ENCODE measurements at places on chromosomes 4 and X. TPM values are rescaled to one million over a fixed set of nuclear protein-coding genes. Genes with fewer than 3 reads are reported as not detected.

LAMP2 gene
- 183 TPM for total RNA-seq

HGFAC gene
- total RNA-seq, result 0.25 TPM

FGF2 gene
- 49.1 TPM for total RNA-seq

BMPR1B gene
- total RNA-seq, result 6.5 TPM

CCNB3 gene
- 0.20 TPM for total RNA-seq

SRPX gene
- total RNA-seq, result 5.9 TPM

XKRX gene
- total RNA-seq, result 0.30 TPM

FRG1 gene
- 42.8 TPM for total RNA-seq

SSX4 gene
- not detected for total RNA-seq

FDCSP gene
- total RNA-seq, result not detected

ZNF275 gene
- total RNA-seq, result 4.3 TPM

AKAP4 gene
- not detected for total RNA-seq

TAF7L gene
- not detected for total RNA-seq

DCAF16 gene
- total RNA-seq, result 14.4 TPM

SMIM31 gene
- 0.05 TPM for total RNA-seq

NAP1L2 gene
- total RNA-seq, result 2.1 TPM

FAM90A26 gene
- not detected for total RNA-seq

PSAPL1 gene
- total RNA-seq, result not detected

PI4K2B gene
- 24.2 TPM for total RNA-seq

COL4A6 gene
- 1.7 TPM for total RNA-seq

PLXNA3 gene
- 13.0 TPM for total RNA-seq

ATP8A1 gene
- 4.0 TPM for total RNA-seq

TLR6 gene
- total RNA-seq, result 2.8 TPM

GABRE gene
- 11.2 TPM for total RNA-seq

RHOXF1 gene
- not detected for total RNA-seq

FHIP1A gene
- 17.0 TPM for total RNA-seq

ZFP92 gene
- total RNA-seq, result 0.35 TPM

SUPT20HL2 gene
- not detected for total RNA-seq

MTTP gene
- 0.17 TPM for total RNA-seq

MEPE gene
- not detected for total RNA-seq

CXorf65 gene
- total RNA-seq, result not detected

FRG2 gene
- total RNA-seq, result not detected

SLC10A6 gene
- 0.10 TPM for total RNA-seq

USP11 gene
- 61.0 TPM for total RNA-seq

MUC7 gene
- not detected for total RNA-seq

RAP1GDS1 gene
- 85.1 TPM for total RNA-seq

SLC9A6 gene
- 28.3 TPM for total RNA-seq

HTN1 gene
- not detected for total RNA-seq

OSTC gene
- 138 TPM for total RNA-seq

EMD gene
- total RNA-seq, result 14.9 TPM

ADRA2C gene
- total RNA-seq, result 0.87 TPM

NLRP2B gene
- not detected for total RNA-seq
